Muscle of arm (tissue), 14 donors: ENCODE measurements at places on chromosomes 11 and 22.

DNA sequence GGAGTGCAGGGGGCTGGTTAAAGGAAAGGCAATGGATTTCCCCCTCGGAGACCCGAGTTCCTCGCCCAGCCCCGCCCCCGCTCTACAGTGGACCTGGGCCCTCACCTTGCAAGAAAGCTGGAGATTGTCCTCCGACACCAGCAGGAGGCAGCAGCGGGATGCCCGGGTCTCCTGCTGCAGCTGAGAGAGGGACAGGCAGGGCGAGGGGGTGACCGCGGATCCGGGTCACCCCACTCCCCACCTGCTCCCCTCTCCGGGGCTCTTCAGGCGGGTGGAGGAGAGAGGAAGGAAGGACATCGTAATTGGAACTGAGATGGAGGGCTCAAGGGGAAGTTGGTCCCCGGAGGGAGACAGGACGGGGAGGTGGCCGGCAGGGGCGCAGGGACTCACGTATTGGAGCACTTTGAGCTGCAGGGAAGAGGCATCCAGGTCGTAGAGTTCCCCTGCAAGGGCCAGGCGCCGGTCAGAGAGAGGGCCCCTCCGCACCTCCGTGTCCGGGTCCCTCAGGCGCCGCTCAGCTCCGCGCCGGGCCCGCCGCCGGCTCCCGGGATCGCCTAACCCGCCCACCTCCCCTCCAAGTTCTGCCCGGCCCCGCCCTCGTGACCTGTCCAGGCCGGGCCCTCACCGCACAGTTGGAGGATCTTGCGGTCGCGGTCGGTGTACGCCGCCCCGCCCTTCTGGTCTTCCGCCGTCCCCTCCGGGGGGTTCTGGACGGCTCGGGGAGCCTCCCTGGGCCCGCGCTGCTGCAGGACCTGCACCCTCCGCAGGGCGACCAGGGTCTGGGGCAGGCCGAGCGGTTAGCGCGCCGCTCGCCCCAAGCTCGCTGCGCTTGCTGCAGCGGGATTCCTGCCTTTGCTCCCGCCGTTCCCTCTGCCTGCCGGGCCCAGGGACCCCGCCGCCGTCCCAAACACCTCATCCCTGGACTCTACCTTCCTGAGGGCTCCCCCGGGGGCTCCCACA lies 84.1 kb downstream of the PDE2A start:
- no peak for DNase-seq

GRCh38 chr22:50519151-50519550 lies 6.2 kb downstream of the SCO2 start:
- DNase-seq: no peak

GRCh38 chr11:14314127-14314526 lies 44.9 kb downstream of the RRAS2 start:
- no peak for DNase-seq

- peak; percentile 81 for DNase-seq
Measured at GRCh38 chr22:19942157-19943081, 801 bp upstream of the TXNRD2 start.

DNA sequence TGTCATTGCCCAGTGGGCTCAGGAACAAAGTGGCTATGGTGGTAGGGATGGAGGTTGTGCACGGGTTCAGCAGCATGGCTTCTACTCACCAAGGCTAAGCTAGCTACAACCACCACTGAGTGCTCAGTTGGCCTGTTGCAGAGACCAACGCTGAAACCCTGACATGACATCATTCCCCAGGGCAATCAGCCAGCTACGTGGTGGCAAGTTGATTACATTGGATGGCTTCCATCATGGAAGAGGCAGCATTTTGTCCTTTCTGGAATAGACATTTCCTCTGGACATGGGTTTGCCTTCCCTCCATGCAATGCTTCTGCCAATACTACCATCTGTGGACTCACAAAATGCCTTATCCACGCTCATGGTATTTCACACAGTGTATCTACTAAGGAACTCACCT lies 634.3 kb downstream of the OPCML start:
- no peak for DNase-seq

GRCh38 chr22:49553076-49553475 lies 274.6 kb downstream of the BRD1 start:
- no peak for DNase-seq

DNA sequence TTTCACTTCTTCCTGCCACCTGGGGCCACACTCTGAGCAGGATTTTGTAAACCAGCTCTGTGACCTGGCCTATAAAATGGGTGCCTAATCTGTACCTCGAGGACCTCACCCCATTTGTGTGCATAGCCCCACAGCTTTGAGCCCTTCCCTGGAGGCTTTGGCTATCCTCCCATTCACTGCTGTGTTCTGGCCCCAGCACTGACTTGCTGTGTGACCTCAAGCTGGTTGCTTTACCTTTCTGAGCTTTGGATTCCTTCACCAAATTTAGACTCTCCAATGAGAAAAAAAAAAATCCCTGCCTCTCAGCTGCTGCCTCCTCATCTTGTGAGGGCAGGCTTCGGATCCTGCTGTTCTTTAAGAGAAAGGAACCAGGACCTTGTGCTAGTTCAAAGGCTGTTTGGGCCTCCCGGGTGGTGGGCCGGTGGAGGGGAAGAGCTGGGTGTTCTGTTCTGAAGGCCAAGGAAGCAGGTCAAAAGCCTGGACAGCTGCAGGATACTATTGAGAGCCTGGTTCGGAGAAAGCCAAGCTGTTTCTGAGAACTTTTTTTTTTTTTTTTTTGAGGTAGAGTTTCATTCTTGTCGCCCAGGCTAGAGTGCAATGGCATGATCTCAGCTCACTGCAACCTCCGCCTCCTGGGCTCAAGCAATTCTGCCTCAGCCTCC lies 1.1 kb upstream of the PYGM start:
- DNase-seq: no peak

GRCh38 chr11:3989276-3989920 lies 105.2 kb upstream of the RRM1 start:
- no peak for DNase-seq

DNA sequence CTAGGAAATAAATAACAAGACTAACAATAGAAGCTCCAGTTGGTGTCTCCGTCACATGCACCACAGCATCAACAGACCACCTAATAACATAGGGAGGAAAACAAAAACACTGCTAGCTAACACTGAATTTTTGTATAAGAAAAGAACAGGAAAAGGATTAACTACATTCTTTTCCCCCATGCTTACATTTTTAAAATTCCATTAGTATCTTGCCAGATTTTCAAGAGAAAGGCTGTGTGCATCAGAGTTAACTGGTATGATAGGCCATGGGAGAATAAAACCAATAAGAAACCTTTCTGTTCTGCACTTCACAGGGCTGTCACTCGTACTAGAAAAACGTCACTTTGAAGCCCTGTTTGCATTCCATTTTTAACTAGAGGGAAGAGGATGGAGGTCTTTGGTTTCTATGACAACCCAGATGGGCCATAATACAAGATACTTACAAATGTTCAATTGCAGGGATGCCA lies 79.0 kb downstream of the LARGE2 start:
- no peak for DNase-seq

DNA sequence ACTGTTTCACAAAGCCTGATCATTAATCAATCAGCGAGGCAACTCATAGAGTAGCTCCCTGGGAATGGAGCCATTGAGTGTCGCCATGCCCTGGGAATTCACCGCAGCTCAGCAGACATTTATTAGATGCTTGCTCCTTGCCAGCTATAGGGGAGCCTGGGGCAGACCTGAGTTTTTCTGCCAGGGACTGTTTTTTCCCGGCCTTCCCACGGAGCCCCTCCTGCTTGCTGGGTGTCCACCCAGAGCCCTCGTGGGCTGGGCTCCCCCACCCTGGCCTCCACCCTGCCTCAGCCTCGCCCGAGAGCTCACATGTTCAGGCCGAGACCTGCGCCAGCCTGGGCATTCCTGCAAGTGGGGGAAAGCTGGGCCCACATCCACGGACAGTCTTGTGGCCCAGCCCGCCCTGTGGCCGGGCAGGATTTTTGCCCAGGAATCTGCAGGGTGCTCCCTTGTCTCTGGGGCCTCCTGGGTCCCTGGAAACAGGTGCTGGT lies 64.9 kb downstream of the SMIM38 start:
- DNase-seq: no peak

- no peak for DNase-seq
Measured at GRCh38 chr11:95586155-95586554, 203.4 kb downstream of the FAM76B start.

- DNase-seq: no peak
Measured at GRCh38 chr11:127625402-127625801, 624.8 kb upstream of the KIRREL3 start.

DNA sequence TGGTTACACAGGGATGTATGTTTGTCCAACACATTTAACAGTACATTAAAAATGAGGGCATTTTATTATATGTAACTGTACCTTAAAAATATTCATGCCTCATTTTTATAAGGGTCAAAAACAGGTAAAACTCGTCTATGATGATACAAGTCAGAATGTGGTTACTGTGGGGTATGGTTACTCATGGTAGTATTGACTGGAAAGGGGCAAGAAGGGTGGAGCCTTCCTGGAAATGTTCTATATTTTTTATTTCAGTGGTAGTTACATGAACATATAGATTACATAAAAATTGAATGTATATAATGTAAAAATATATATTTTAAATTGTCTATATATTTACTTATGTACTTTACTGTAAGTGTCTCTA lies 99.8 kb downstream of the STIM1 start:
- DNase-seq: no peak

GRCh38 chr22:22822106-22822505 lies 65.5 kb upstream of the IGLL5 start:
- DNase-seq: no peak

DNA sequence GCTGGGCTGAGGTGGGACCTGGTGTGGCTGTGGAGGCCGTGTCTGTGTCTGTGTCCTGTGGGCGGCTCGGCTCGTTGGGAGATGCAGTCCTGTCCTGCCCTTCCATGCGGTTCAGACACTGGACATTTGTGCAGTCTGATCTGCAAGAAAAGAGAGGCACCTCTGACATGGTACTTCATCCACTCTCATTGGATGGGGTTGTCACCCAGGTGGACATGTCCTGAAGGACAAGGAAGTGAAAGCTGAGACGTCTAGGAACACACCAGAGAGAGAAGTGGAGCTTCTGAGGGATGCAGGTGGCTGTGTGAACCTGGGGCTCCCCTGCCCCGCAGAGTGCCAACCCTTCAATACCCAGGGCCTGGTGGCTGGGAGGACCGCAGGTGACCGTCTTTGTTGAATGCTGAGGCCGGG lies 18.4 kb downstream of the TBX1 start:
- no peak for DNase-seq

- DNase-seq: no peak
Measured at GRCh38 chr11:10891151-10891720, 33.4 kb upstream of the ZBED5 start.

GRCh38 chr22:35154937-35155387 lies 89.0 kb downstream of the ISX start:
- DNase-seq: peak; percentile 48

DNA sequence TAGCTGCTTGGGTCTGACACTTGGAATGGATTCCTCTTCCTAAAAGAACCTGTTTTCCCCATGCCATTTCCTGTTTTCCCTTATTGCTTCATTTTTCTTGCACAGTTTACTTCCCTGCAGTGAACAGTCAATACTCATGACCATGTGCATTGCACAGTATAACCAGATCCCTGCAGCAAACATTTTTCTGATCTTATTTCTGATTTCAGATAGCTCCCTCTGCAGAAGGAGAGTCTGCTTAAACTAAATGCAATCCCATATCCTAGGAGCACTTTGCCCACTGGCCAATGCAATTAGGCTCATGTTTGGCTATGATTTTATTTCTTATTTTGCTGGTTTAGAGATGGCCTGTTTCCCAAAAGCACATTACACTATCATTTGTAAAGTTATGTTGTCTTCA lies 96.7 kb upstream of the CD44 start:
- DNase-seq: no peak

GRCh38 chr11:19306179-19306944 lies 65.6 kb upstream of the E2F8 start:
- DNase-seq: no peak
